COR-L47 (cell line): ENCODE measurements at places on chromosomes 2 and 18.

GRCh38 chr18:75132931-75133525 lies 75.9 kb downstream of the PTGR3 start:
- DNase-seq = peak; percentile 50

- no peak for DNase-seq
Measured at GRCh38 chr18:41761333-41762018, 193.6 kb upstream of the PIK3C3 start.

DNA sequence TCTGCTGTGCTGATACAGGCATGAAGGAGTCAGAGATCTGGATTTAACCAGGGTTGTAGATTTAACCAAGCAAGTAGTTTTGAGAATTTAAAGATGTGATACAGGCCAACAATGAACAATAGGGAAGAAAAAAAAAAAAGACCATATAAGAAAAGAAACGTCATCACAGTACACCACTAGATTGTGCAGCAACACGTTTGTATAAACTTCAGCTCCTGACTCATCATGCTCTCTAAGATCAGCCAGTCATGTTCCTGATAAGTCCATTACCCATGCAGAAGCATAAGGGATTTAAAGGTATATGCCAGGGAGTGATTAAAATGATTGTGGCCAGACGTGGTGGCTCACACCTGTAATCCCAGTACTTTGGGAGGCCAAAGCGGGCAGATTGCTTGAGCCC lies 22.3 kb upstream of the ERICH2 start:
- no peak for DNase-seq

DNA sequence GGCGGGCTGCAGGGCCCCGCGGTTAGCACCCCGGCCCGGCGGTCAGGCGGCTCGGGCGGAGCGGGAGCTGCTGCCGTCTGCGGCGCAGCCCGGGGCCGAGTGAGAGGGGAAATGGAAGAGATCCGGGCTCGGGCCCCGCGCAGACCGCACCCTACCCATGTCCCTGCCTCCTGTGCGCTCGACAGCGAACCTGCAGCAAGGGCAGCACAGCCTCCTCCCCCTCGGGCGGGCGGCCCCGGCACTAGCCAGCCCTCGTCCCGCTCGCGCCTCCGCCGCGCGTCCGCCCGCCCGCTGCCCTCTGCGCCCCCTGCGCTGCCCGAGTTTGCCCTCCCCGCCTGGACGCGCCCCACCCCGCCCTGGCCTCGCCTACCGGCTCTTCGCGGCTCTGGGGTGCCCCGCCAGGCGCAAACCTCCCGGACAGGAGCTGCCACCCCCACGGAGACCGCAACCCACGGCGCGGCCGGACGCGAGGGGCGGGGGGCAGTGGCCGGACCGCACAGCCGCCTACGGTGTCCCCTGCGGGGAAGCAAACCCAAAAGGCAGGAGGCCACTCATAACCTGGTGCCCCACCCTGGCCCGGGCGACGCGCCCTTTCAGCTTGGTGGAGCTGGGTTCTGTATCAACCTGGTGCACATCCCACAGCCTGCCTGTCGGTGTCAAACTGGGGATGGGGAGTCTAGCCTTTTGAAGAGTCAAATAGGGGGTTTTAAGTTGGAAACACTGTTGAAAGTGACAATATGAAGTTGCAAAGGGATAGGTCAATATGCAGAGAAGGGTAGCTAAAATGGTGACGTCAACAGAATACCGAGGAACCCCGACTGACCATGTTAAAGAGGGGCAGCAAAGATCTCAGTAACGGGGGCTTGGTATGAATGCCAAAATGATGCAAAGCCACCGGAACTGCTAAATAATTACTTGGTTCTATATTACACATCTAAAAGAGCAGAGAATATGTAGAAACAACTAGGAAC lies at the start of gene IHH:
Gene IHH (minus strand): TSS at position 101 of the 971 bp plus-strand sequence. CDS start 454 bp downstream, outside the sequence.
- DNase-seq = peak; percentile 4

GRCh38 chr18:21656402-21656801 lies 44.3 kb downstream of the SNRPD1 start:
- no peak for DNase-seq

DNA sequence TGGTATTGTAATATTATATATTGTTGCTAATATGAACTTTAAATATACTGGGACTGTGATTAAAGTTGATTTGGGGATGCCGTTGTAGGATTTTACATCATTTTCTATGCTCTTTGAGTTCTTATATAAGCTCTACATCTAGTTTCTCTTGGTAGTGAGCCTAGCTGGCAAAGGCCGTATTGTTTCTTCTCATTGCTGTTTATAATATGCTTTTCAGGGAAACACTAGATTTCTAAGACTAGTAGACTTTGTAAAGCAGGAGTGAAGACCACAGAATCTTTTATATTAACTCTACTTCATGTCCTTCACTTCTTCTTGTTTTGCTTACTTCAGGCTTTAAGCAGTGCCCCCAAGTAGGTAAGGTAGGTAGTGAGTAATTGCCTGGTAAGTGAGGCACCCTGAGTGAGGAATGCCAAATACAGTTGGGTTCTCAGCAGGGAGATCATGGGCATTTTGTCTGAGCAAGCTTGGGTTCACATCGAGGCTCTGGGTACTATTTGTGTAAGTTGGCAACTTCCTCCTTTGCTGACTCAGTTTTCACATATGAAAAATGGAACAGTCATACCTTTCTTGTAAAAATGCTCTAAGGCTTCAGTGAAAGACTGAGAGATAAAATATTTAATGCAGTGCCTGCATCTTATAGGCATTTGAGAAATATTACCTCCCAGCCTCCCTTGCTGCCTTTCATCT lies 96.4 kb downstream of the RNF144A start:
- DNase-seq = no peak

DNA sequence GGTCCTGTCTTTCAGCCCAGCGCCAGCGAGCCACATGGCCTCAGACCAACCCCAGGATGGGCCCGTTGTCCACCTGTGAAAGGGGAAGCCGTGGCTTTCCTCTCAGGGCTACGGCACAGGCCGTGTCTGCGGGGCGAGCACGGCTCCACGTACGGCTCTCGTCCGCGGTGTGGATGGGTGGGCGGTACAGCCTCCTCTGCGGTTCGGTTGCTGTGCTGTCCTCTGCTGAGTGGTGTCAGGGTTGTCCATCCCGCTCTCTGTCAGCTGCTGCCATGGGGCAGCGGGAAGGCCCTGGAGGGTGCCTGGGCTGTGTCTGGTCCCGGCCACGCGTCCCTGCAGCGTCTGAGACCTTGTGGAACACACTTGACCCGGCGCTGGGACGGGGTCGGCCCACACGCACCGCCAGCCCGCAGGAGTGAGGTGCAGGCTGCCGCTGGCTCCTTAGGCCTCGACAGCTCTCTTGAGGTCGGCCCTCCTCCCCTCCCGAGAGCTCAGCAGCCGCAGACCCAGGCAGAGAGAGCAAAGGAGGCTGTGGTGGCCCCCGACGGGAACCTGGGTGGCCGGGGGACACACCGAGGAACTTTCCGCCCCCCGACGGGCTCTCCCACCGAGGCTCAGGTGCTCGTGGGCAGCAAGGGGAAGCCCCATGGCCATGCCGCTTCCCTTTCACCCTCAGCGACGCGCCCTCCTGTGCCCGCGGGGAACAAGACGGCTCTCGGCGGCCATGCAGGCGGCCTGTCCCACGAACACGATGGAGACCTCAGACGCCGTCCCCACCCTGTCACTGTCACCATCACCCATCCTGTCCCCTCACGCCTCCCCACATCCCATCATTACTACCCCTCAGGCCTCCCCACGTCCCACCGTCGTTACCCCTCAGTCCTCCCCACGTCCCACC lies 128.7 kb downstream of the NFATC1 start:
- DNase-seq = no peak

- peak; percentile 26 for DNase-seq
Measured at GRCh38 chr2:98935777-98936352, at the start of gene CRACDL. CRACDL (minus strand) TSS chr2:98936225; CDS start chr2:98846800, 89,425 bp downstream.

GRCh38 chr2:9675415-9676351 lies 44.9 kb upstream of the YWHAQ start:
- no peak for DNase-seq
